ENCODE measurements at places on chromosomes 1 and 21. TPM values are rescaled to one million over a fixed set of nuclear protein-coding genes. Genes with fewer than 3 reads are reported as not detected.

GJA8 gene
- total RNA-seq = not detected

PRKAB2 gene
- 38.2 TPM for total RNA-seq

PLPP3 gene
- total RNA-seq = 92.8 TPM

VHLL gene
- total RNA-seq = not detected

F13B gene
- not detected for total RNA-seq

DNA sequence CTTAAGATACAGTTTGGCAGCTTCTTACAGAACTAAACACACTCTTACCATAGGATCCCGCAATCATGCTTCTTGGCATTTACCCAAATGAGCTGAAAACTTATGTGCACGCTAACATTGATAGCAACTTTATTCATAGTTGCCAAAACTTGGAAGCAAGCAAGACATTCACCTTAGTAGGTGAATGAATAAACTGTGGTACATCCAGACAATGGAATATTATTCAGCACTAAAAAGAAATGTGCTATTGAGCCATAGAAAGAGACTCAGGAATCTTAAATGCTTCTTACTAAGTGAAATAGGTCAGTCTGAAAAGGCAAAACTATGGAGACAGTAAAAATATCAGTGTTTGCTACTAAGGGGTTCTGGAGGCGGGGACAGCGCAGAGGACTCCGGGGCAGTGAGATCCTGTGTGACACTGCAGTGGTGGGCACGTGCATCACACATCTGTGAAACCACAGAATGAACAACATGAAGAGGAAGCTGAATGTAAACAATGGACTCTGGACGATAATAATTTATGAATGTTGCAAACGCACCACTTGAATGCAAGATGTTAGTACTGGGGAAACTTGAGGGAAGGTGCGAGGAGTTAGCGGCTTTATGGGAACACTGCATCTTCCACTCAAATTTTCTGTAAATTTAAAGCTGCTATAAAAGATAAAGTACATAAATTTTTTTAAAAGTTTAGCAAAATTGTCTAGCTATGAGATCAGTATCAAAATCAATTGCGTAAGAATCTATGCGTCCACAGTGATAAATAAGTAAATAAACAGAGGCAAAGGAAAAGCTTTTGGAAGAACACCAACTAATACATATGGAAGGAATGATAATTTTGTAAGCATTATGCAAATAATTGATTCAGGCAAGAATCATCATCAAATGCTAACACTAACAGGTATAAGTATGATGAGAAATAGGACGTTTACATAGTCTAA, 15.4 kb upstream of the SPATC1L start:
- no peaks in the 10 kb centered on the region for H3K27me3 ChIP-seq
- DNase-seq = peak; percentile 25
- H3K4me1 ChIP-seq = no peaks in the 10 kb centered on the region
- no peak overlapping the region for H3K4me3 ChIP-seq
- peaks cover 74% of the 10 kb centered on the region for H3K36me3 ChIP-seq

DNA sequence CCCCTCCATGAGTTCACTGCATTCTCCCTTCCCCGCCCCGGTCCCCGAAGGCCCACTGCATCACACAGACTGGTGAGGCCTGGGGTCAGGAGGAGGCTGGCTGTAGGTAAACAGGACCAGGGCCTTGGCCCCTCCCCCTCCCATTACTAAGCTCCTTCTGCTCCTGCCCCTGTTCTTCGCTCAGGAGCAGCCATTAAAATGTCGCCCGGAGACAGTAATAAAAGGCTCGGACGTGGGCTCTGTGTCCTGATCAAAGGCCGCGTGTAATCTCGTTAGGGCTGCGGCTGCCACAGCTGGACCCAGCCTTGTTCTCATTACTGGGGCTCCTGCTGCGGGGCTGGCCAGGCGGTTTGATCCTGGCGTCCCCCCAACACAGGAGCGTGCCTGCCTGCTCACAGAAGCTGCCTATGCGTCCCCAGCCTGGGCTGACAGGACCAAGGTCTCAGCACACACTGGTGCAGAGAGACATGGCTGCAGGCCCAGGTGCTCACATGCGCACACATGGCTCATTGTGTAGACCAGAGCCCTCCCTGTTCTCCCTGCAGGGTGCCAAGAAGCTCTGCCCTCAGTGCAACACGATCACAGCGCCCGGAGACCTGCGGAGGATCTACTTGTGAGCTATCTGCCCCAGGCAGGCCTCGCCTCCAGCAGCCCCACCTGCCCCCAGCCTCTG, 24.0 kb downstream of the TMEM53 start:
- H3K4me3 ChIP-seq = no peak overlapping the region
- peak overlapping the region; percentile 52 for H3K27ac ChIP-seq
- peaks cover 19% of the 10 kb centered on the region for H3K36me3 ChIP-seq
- no peaks in the 10 kb centered on the region for H3K27me3 ChIP-seq

GRCh38 chr1:228781161-228781808, 46.0 kb downstream of the RHOU start:
- no peak overlapping the region for H3K27ac ChIP-seq
- H3K36me3 ChIP-seq = no peaks in the 10 kb centered on the region
- no peaks in the 10 kb centered on the region for H3K27me3 ChIP-seq
- H3K4me3 ChIP-seq = no peak overlapping the region
- no peaks in the 10 kb centered on the region for H3K4me1 ChIP-seq

DNA sequence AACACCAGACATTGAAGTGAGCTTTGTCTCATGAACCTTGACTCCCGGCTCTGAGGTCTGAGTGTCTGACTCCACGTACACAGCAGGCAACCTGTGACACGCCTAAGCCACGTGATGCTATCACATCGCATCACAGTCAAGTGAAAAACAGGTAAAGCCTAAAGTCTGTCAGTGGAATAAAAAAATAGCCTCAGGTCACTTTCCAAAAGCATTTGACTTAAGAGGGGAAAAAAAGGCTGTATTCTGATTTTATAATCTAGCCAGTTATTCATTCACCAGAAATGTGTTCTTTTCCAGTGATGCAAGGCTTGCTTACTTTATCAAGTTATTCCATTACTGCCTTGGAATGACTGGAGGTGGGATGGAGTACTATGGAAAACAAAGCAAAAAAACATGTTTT, 163.2 kb upstream of the HMCN1 start:
- DNase-seq = no peak
- no peak overlapping the region for H3K4me3 ChIP-seq
- H3K4me1 ChIP-seq = no peaks in the 10 kb centered on the region
- no peaks in the 10 kb centered on the region for H3K36me3 ChIP-seq
- no peak overlapping the region for H3K27ac ChIP-seq
- H3K27me3 ChIP-seq = no peaks in the 10 kb centered on the region

DNA sequence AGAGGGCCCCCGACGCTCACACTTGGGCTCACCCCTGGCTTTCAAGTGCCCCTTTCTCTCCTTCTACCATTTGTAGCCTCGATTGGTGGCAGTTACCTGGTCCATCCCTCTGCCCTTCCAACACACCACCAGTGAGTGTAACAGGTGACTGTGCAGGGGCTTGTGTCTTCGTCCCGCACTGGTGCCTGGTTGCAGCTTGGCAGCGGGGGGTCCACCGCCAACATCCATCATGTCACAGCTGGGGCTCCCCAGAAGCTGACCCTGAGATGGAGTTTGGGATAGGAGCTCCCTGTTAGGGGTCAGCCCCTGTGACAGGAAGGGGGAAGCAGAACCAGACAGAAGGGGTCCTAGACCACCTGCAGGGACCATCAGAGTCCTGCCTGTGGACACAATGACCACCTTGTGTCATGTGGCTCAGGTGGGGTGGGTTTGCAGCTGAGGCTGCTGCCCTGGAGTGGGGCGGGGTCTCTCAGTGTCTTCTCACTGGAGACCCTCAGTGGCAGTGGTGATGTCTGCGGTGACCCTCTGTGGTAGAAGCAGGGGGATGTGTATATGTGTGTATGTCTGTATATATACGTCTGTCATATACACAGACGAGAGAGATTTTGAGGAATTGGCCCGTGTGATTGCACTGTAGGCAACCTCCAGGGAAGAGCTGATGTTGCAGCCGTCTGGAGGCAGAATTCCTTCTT, 3.6 kb upstream of the CALML6 start:
- H3K4me1 ChIP-seq = peaks cover 20% of the 10 kb centered on the region
- H3K27me3 ChIP-seq = no peaks in the 10 kb centered on the region
- DNase-seq = peak; percentile 59
- H3K4me3 ChIP-seq = no peak overlapping the region
- H3K36me3 ChIP-seq = no peaks in the 10 kb centered on the region

GRCh38 chr1:245475961-245476516, 321.3 kb downstream of the KIF26B start:
- H3K4me1 ChIP-seq = no peaks in the 10 kb centered on the region
- H3K36me3 ChIP-seq = no peaks in the 10 kb centered on the region
- H3K4me3 ChIP-seq = no peak overlapping the region
- no peak overlapping the region for H3K27ac ChIP-seq
- no peak for DNase-seq

DNA sequence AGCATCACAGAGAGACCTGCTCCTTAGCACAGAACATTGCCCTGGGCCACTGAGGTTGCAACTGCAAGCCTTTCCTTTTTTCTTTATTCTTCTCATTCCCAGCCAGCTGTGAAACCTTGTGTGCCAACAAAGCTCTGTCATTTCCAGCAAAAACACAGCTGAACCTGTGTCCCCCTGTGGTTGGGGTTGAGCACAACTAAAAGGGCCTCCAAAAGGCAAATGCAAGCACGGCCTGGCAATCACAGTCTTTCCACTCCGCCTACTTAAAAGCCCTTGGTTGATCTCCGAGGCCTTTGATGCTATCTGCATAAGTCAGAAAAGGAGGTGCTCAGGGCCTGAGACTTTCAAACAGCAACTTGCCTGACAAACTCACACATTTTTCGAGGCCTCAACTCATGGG, 32.7 kb downstream of the SUSD4 start:
- no peak overlapping the region for H3K4me3 ChIP-seq
- H3K36me3 ChIP-seq = no peaks in the 10 kb centered on the region
- H3K27me3 ChIP-seq = no peaks in the 10 kb centered on the region
- no peak for DNase-seq

- peaks cover 20% of the 10 kb centered on the region for H3K4me1 ChIP-seq
- DNase-seq = no peak
- no peaks in the 10 kb centered on the region for H3K36me3 ChIP-seq
- H3K4me3 ChIP-seq = no peak overlapping the region
- H3K27ac ChIP-seq = peak overlapping the region; percentile 78
Observed at GRCh38 chr1:119714583-119714982, 2.8 kb downstream of the PHGDH start.

Measured in sigmoid colon (tissue), 7 donors.